Smooth muscle cell of the brain vasculature (primary cell): ENCODE measurements at places on chromosomes 7 and 10.

- DNase-seq: no peak
These were observed 646.0 kb downstream of the KCNMA1 start for GRCh38 chr10:76991621-76992020.

DNA sequence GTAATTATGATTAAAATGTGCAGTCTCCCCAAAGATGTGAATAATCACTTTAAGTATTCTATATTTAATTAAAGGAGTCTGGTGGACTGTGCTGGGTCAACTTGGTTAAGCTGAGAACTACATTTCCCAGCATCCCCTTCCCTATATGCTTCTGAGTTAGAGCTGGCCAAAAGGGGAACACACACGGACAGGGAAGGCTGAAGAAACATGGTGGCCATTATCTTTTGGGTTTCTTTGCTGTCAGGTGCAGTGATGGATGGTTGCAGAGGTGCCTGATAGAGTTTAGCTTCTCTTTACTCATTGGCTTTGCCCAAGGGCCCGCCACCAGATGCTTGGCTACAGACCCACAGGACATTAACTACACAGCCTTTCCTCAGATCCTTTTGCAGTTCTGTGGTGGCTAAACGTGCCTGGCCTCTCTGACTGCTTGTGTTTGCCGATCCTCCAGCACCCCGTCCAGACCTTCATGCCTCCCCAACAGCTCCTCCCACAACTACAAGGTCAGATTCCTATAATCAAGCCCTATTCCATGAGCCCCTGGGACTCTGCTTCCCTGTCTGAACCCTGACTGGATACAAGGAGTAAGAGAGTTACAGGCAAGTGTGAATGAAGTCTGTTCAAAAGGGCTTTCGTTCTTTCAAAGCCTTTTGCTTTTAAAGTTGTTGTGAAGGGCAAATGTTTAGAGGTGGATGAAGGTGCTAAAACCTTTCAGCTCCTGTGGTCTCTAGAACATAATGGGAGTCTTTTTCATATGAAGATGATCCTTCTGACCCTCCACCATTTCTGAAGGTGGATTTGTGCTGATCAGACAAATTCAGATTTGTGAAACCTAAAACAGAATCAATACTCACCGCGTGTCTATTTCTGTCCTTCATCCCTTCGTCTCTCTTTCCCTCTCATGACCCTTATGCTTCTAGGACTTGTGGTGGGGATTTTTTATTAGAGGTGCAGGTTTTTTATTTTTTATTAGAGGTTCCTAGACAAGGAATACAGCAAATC is 21.5 kb downstream of the BUB3 start:
- DNase-seq: no peak

DNA sequence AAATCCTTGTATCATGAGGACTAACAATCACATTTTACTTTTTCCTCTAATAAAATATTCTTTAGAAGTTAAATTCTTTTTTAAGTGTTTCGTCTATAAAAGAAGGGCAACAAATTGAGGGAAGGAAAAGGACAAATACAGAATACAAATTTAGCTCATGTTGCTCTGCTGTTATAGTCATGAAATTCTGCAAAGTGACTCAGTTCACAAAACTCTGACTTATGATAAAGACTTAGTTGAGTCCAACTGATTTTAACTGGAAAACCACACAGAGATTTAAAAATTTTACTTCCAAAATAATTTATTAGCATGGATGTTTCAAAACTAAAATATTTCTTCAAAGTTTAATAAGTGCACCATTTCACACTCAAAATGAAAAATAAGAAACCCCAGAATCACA is 75.0 kb upstream of the GPR22 start:
- no peak for DNase-seq

- DNase-seq: no peak
These were observed 6.3 kb downstream of the ZNF503 start for GRCh38 chr10:75395066-75395931.

- DNase-seq: no peak
These were observed 65.6 kb downstream of the POM121L12 start for GRCh38 chr7:53101026-53101425.

GRCh38 chr10:110498087-110498981 is 627 bp downstream of the DUSP5 start:
- no peak for DNase-seq

DNA sequence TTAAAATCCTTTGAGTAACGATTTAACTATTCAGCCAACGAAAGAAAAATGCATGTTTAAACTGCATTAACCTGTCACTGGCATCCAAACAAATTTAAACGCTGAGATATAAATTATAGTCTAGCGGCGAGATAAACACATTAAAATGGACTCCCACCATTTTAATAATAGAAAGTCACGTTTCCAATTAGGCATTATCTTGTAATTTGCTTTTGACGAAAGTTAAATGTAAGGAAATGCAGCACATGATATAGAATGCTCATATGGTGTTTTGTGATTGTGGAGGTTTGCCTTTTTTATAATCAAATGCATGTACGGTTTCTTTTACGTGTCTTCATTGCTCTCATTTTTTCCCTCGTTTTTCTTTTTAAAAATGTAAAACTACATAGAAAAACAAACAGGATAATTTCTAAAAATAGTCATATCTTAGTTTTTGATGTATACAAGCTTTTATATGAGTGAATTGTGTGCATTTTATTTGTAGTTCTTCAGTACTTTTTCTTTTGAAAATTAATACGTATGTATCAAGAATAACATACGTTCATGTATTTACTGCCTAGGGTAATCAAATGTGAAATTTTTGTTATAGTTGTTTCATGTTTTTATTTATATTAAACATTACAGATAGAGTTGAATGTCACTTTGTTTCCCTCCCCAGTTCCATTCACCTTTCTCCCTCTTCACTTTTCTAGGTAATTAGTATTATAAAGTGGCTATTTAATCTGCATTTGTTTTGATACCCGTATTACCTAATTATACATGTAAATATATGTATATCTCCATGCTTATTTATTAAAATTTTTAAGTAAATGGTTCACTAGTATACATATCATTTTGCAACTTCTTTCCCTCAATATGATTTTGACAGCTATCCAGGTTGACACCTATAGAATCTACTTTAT is 1.1 kb upstream of the KLF14 start:
- no peak for DNase-seq

DNA sequence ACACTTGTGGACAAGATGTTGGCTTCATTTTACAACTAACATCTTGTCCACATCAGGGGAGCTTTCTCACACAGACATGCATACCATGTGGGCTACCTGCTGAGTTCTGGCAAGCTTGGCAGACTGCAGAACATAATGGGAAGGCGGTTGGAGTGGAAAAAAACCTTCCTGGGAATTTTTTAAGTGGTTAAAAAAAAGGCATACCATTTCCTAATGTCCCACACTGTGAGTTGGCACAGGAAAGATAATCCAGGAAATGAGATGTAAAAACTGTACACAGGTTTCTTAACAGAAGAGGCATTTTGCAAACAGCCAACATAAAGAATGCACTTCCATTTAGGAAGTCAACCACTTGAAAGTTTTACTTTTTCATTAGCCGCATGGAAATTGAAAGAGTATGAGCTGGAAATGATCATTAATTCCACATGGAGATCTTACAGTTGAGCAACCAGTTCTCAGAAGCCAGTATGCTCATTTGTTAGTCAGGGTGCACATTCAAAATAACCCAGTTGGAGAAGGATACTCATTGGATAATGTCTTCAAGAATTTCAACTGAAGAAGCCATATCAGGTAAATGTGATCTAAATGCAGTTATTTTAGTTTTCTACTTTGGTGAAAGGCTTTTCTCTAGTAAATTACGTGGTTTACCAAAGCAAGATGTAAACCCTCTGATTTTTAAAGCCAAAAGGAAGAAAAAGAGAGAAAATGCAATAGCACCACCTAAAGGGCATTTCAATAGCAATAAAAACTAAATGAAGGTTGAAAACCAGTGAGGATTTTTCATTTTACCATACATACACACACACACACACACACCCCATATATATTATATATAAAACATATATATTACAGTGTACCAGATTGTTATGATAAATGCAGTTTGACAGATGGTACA is 194.0 kb downstream of the TAX1BP1 start:
- peak; percentile 91 for DNase-seq

DNA sequence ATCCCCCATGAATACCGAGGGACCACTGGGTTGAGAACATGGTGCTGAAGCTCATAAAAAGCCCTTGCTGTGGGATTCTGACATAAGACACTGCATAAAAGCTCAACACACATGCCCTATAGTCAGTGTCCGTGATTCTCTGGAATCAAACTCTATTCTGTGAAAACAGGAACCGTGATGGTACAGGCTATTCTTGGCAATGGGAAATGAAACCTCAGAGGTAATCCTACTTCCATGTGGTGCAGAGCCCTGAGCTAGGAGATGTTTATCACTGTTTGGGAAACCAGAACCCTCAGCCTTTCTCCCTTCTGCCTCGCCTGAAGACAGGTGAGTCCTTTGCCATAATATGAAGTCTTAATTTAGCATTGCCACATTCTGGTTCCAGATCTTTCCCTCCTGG is 80.8 kb upstream of the PRSS1 start:
- no peak for DNase-seq

DNA sequence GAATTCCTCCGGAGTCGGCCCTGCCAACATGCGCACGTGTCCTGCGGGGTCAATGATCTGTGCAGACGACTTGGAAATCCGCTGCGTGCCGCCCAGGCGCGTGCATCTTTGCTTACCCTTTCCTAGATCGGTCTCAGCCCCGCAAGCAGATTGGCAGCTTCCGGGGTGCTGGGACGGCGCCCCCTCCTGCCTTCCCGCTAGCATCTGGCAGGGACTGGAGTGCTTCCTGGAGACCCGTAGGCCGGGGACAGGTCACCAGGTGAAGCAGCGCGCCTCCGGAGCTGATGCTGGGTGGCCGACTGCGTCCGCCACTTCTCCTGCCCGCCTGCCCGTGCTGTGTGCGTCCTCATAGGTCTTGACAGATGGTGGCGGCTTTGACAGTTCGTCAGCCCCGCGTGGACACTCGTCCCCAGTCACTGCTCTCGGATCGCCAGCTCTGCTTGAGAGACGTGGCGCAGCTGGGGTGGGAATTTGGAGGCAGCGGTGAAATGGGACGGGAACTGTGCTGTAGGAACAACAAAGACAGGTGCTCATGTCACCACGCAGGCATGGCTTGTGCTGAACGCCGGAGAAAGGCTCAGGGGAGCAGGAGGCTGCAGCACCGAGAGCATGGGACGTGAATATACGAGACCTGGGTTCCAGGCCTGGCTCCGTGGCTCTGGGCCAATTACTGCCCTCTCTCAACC is 21.9 kb upstream of the KCNK18 start:
- no peak for DNase-seq

GRCh38 chr7:302054-302992 is 12.4 kb downstream of the FOXL3 start:
- DNase-seq: no peak

- no peak for DNase-seq
These were observed 200.3 kb upstream of the LYZL2 start for GRCh38 chr10:30829901-30830300.

- DNase-seq: no peak
These were observed 35.1 kb upstream of the GARS1 start for GRCh38 chr7:30559611-30560010.

GRCh38 chr7:46450886-46451285 is 529.8 kb upstream of the IGFBP3 start:
- DNase-seq: no peak

GRCh38 chr7:142556740-142557139 is 192.5 kb upstream of the PRSS1 start:
- DNase-seq: peak; percentile 79

- DNase-seq: no peak
These were observed 1.2 kb downstream of the BTRC start for GRCh38 chr10:101355072-101355706.

DNA sequence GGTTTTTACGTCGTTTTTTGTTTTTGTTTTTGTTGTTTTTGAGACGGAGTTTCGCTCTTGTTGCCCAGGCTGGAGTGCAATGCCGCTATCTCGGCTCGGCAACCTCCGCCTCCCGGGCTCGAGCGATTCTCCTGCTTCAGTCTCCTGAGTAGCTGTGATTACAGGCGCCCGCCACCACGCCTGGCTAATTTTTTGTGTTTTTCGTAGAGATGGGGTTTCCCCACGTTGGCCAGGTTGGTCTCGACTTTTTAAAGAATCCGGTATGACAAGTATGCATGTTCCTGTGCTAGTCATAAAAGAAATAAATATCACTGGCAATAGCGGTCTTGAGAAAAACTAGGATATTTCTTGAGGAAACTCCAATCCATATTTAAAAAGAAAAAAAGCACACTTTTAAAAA is 2.7 kb upstream of the ARL4A start:
- DNase-seq: no peak

DNA sequence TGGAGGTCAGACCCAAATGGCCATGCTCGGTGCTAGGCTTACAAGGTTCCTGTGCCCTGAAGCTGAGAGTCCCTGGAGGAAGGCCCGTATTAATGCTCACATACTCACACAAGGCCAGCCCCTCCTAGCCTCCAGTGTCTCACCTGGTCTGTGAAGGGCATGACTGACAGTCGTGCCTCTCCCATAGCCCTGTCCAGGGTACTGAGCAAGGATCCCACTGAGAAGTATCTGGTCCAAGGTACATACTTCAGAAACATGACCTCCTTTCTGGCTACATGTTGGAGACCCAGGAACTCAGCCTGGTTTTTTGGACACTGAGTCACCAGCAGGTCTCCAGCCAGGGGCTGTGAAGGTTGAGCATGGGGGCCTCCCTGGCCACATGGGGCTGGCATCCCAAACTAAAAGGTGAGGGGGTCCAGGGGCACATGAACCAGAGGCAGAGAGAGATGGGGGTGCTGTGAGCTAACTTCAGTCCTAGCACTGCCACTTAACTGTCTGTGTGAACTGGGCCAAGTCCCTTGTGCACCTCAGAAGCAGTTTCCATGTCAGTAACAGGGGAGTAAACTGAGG is 17.6 kb upstream of the RASGEF1A start:
- no peak for DNase-seq

DNA sequence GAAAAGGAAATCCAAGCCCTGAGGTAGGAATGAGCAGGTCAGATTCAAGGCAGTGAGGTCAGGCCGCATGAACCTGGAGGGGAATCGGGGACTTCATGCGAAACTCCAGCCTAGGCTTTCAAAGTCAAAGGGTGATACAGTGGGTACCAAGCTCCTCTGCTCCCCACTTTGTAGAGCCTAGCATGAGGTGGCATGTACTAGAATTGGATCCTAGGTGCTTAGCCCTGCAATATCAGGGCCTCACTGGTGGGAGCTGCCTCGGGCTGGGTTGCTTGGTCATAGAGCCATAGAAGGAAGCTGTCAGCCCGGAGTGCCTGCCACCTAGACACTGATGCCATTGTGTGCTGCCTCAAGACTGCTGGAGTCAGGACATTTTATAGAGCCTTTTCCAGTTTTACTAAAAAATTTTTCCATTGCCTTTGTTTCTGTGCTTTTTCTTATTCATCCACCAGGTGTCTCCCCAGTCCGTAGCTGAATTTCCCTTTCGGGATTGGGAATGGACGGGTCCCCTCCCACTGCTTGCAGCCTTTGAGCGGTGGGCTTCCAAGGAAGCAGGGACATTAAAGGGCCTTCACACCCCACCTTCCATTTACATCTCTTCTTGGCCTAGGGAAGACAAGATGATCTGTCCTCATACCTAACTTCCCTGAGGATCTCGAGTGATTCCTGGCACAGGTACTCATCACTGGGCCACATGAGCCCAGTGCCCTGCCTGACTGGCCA is 5.5 kb upstream of the LZTS2 start:
- no peak for DNase-seq
